ENCODE measurements at places on chromosomes 6 and 20. TPM values are rescaled to one million over a fixed set of nuclear protein-coding genes. Genes with fewer than 3 reads are reported as not detected.

DNA sequence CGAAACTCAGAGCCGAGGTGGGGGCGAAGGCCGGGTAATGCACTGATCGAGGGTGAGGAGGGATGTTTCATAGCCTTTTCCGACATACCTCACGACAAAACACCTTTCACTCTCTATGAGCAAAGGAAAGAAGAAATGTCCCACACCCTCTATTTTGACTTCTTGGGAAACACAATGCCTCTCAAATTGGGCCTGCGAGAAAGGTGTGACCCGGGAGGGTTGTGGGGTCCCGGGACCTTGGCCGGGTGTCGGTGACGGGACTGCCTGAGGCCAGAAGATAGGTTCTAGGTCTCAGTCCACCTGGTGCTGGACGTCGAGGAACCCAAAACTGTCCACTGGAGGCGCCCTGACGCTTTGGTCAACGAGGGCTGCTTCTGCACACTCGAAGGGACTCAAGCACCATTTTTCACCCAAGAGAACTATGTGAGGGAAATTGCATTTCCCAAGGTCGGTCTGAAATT lies 41.1 kb upstream of the OSTM1 start:
- no peak for DNase-seq

- DNase-seq: no peak
Measured at GRCh38 chr6:21188505-21189223, 404.9 kb upstream of the SOX4 start.

DNA sequence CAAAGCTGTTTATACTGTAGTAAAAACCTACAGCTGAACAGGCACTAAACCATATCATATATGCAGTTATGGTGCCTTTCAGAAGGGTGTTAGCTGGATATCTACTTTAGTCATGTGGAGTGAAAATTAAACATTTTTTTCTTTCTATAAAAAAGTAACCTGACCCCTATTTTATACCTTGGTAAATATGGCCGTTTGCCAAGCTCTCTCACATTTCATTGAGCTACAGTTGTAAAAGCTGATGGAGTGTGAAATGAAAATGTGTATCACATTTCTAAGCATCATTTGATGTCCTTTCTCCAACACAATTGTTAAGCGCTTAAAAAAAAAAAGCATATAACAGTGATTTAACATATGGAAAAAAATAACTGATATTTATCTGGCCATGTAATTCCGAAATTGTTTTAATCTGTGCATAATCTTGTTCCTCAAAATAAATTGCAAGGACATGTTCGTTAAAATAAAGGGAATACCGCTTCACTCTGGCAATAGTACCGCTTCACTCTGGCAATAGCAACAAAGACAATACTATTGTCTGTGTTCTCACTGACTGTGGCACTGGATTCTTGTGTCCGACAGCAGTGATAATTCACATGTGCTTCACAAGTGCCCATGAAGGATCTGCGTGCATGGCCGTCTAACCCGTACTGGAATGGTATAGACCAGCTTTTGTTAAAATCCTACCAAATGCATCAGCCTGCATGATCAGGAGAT lies 391.8 kb upstream of the SOX4 start:
- no peak for DNase-seq

DNA sequence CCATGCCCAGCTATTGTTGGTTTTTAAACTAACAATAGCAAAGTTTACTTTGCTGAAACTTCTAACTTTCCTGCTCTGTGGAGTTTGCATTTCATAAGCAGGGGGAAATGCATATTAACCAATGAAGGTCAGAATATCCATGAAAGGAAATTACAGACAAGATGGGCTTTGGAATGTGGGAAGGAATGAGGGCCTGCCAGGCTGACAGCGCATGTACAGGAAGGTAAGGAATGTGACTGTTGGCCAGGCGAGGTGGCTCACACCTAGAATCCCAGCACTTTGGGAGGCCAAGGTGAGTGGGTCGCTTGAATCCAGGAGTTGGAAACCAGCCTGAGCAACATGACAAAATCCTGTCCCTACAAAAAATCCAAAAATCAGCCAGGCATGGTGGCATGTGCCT lies 49.6 kb downstream of the CDK5RAP1 start:
- no peak for DNase-seq

GRCh38 chr6:121201105-121201504 lies 133.2 kb downstream of the TBC1D32 start:
- no peak for DNase-seq

DNA sequence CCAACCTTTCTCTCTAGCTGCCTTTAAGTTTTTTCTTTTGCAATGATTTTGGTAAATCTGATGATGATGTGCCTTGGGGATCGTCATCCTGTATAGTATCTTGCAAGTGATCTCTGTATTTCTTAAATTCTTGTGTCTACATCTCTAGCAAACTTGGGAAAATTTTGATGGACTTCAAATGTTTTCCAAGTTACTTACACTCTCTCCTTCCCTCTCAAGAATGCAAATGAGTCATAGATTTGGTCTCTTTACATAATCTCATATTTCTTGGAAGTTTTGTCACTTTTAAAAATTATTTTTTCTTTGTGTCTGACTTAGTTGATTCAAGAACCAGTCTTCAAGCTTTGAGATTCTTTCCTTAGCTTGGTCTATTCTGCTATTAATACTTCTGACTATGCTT lies 176.4 kb downstream of the TBC1D32 start:
- DNase-seq: no peak

GRCh38 chr6:195861-196360 lies 96.4 kb upstream of the DUSP22 start:
- DNase-seq: no peak

DLK2 gene
- total RNA-seq: 2.0 TPM

C6orf141 gene
- total RNA-seq: 3.1 TPM

TTK gene
- total RNA-seq: 21.9 TPM

Data from urinary bladder (tissue), 4 donors.